ENCODE measurements at places on chromosomes 2 and 18.

DNA sequence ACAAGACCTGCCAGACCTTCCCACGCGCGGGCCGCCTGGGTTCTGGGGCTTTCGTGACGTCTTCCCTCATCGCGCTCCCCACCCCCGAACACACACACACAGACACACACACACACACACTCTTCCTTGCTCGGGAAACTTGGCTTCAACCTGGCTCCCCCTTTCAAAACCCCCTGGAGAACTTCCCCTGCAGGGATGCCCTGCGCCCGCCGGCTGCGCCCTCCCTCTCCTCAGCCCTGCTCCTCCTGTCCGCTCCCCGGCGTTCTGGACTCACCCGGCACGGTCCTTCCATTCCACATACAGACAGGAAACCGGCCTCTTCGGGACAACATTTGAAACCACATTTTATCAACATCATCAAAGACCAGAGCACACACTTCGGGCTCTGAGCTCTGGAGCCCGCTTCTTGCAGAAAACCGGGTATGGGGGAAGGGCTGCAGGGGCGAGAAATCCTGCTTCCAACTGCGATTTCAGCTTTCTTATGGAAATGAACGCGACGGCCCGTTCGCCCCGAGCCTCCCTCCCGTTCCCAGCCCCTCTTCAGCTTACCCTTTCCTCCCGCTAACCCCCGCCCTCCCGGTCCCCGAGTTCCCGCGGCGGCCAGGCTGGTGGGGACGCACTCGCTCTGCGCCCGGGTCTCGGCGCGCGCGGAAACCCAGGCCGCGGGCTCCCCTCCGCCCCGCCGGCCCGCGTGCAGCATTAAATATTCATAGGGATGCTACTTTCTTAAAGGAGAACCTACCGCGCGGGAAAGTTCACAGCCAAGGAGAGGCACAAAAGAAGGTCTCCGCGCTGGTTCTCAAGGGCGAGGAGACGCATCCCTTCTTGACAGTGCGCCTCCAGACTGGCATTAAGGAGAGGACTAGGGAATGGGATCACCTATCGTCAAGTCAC, 18.3 kb downstream of the POU3F3 start:
- DNase-seq: no peak

GRCh38 chr18:7565677-7566076, 1.4 kb upstream of the PTPRM start:
- no peak for DNase-seq

DNA sequence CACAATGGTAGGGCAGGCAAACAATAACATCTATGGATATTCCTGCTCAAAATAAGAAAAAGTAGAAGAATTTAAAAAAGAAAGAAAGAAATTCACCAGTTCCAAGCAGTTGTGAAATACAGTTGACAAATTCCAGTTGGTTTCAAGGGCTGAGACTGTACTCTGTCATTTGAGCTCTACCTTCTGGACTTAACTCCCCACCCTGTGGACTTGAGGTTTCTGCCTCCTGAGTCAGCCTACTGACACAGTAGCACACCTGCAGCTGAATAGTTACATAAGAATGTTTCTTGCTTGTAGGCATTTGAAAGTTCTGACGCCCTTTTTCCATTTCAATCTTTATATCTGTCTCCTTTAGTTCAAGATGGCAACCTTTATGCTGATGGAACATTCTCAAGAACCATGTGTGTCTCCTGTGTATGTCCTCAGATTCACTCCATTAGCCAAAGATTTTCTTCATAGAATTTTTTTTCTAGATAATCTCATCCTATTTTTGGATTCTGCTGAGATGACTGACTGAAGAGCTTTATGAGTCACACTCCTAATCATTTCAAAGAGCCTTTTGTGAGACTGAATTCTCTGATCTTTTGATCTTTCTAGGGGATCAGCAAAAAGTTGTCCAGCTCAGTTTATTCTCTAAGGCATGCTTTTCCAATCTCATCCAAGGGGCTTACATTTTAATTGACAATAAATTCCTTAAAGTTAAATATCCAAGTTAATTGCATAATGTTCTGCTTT, 19.1 kb downstream of the NETO1 start:
- no peak for DNase-seq

DNA sequence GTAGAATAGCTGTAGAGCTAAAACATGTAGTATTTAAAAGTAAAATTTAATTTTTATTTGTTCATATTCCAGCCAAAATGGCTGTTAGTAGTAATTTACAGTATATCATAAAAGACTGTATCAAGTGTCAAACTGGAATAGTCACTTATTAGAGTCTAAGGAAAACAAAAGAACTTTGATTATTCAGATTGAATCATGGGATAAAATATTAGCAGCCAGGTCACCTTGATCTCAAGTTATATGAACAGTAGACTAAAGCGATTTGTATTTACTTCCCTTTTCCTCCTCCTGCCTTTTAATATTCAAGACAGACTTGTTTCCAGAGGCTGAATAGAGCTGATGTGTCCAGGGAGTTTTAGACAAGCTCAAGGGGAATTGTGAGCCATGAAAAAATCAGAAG, 54.4 kb downstream of the PMAIP1 start:
- DNase-seq: no peak

GRCh38 chr2:26384183-26384582, 17.5 kb upstream of the DRC1 start:
- DNase-seq: no peak

- no peak for DNase-seq
Observed at GRCh38 chr2:65550246-65550645, 117.8 kb upstream of the SPRED2 start.

DNA sequence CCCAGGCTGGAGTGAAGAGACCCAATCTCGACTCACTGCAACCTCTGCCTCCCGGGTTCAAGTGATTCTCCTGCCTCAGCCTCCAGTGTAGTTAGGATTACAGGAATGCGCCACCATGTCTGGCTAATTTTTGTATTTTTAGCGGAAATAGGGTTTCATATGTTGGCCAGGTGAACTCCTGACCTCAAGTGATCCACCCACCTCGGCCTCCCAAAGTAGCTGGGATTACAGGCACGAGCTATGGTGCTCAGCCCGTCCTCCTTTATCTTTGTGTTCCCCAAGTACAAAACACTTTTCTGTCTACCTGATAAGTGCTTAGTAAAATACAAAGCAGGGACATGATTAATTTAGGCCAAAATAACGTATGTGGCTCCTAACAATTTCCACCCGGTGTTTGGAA, 91.2 kb upstream of the STK17B start:
- no peak for DNase-seq

Data from activated naive CD4-positive, alpha-beta T cell treated with anti-CD3 and anti-CD28 coated beads for 36 hours (primary cell).